HFFc6 (cell line): ENCODE measurements at places on chromosomes 6 and 20. TPM values are rescaled to one million over a fixed set of nuclear protein-coding genes. Genes with fewer than 3 reads are reported as not detected.

CALHM6 gene
- 0.77 TPM in 1 of 2 replicates, not detected in the other for total RNA-seq

PGC gene
- total RNA-seq = not detected in 3 replicates

PSORS1C2 gene
- not detected in 3 replicates for total RNA-seq

TBXT gene
- not detected in 3 replicates for total RNA-seq

CFAP61 gene
- total RNA-seq = not detected in 3 replicates

SLC17A3 gene
- total RNA-seq = not detected in 3 replicates

DNA sequence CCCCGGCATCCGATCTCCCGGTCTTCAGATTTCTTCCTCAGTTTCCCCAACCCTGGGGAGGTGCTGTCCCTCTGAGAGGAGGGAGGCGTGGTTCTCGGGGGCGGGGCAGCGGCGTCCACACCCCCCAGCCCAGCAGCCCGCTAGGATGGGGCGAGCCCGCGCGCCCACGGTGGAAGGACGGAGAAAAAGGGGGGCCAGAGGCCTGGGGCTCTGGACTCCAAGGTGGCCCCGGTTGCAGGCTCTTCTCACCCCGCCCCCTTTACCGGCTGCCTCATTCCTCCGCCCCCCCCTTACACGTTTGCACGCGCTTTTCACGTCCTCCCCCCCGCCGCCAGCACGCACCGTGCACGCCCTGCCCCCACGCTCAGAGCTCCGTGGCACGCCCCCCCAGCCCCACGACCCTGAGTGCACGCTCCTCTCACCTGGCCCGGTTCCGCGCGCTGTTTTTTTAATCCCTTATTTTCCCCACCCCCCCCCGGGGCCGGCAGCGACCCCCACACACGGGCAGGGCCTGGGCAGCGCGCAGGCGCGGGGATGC, 402 bp downstream of the ZBTB12 start:
- DNase-seq = peak; percentile 19
- peaks cover 37% of the 10 kb centered on the region for H3K4me1 ChIP-seq
- H3K4me3 ChIP-seq = peak overlapping the region; percentile 87
- no peaks in the 10 kb centered on the region for H3K36me3 ChIP-seq
- H3K27me3 ChIP-seq = peaks cover 9% of the 10 kb centered on the region
- H3K27ac ChIP-seq = peak overlapping the region; percentile 60; the same call in 1 of the 2 replicates

GRCh38 chr6:13988908-13989307, 64.2 kb downstream of the RNF182 start:
- H3K4me1 ChIP-seq = peaks cover 47% of the 10 kb centered on the region
- H3K27ac ChIP-seq = peak overlapping the region; percentile 64; the same call in 1 of the 2 replicates
- DNase-seq = no peak
- no peaks in the 10 kb centered on the region for H3K36me3 ChIP-seq
- H3K4me3 ChIP-seq = no peak overlapping the region; the same call in 1 of the 2 replicates

DNA sequence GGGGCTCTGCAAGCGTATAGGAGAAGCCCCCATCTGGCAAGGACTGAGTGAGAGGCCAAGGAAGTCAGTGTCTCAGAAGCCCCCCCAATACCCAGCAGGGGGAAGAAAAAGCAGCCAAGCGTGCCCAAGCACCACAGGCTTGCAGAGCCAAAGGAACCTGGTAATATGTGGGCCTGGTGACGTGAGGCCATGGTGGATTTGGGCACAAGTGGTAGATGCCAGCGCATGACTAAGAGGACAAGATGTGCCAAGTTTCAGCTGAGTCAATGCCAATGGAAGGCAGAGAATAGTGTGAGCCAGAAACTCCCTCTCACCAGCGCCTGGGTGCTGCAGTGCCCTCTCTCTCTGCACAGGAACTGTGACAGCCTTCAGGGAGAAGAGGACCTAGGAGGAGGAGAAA, 110.0 kb downstream of the QRSL1 start:
- H3K27ac ChIP-seq = no peak overlapping the region

DNA sequence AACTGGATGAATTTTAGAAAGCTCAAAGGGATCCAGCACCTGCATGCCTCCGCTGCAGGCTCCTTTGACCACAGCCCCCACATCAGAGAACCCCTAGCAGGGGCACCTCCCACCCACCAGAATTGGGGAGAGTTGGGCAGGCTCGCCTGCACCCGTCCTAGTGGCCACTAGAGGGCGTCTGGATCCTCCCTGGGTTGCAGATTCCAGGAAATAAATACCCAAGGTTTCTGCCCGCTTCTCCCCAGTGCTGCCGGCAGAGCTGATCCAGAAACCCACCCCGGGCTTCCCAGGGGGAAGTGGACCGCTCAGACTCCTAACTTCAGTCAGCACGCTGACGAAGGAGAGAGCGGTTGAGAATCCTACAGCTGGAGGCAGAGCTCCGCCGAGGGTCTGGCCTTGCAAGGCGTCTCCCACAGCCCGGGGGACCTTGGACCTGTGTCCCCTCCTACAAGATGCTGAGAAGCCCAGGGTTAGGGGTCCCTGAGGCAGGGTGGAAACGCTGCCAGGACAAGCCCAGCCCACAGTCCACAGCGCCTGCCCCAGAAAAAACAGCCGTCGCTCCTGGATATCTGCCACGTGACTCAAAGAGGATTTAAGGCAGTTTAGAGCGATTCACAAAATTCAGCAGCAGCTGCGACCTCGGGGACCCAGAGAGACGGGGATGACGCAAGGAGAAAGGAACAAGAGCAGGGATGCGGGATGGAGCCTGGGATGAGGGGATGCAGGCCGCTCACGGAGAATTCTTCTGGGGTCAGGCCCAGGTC, 32.6 kb upstream of the PHACTR3 start:
- no peaks in the 10 kb centered on the region for H3K36me3 ChIP-seq
- DNase-seq = peak; percentile 36
- peaks cover 6% of the 10 kb centered on the region for H3K4me1 ChIP-seq
- peaks cover 2% of the 10 kb centered on the region for H3K27me3 ChIP-seq

GRCh38 chr6:75396005-75396800, 97.4 kb downstream of the FILIP1 start:
- no peaks in the 10 kb centered on the region for H3K36me3 ChIP-seq
- no peak overlapping the region for H3K27ac ChIP-seq
- peak; percentile 30 for DNase-seq
- no peak overlapping the region for H3K4me3 ChIP-seq
- H3K4me1 ChIP-seq = peaks cover 25% of the 10 kb centered on the region

- H3K4me3 ChIP-seq = peak overlapping the region; percentile 94
- peaks cover 71% of the 10 kb centered on the region for H3K4me1 ChIP-seq
- no peak for DNase-seq
- peaks cover 46% of the 10 kb centered on the region for H3K36me3 ChIP-seq
- H3K27ac ChIP-seq = peak overlapping the region; percentile 100
These were observed 887 bp downstream of the TSPYL1 start for GRCh38 chr6:116278854-116279231.

GRCh38 chr20:14580418-14581074, 243.1 kb upstream of the FLRT3 start:
- H3K27me3 ChIP-seq = no peaks in the 10 kb centered on the region
- no peak overlapping the region for H3K4me3 ChIP-seq
- H3K4me1 ChIP-seq = no peaks in the 10 kb centered on the region
- 0 out of 2 replicates have a peak, but pooled peaks cover 3% of the 10 kb centered on the region for H3K36me3 ChIP-seq
- no peak overlapping the region for H3K27ac ChIP-seq

DNA sequence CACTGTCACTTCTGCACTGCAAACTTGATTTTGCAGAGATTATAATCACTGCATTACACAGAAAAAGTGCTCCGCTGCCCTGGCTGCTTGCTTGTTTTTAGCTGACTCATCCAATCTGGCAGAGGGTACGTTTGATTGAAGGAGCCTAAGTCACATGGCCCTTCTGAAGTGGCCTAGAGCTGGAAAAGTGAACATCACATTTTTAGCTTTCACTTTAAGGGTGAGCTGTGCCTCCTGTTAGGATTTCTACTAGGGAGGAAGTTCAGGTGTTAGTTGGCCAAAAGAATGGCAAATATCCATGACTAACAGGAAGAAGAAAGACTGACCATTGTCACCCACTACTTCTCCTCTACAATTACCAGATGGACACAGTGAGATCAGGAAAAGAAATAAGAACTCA, 889.1 kb upstream of the MAP3K7 start:
- no peak overlapping the region for H3K27ac ChIP-seq
- no peaks in the 10 kb centered on the region for H3K4me1 ChIP-seq
- no peak overlapping the region for H3K4me3 ChIP-seq

GRCh38 chr6:50362706-50363105, 313.0 kb upstream of the DEFB112 start:
- DNase-seq = no peak
- H3K27me3 ChIP-seq = no peaks in the 10 kb centered on the region
- H3K36me3 ChIP-seq = peaks cover 5% of the 10 kb centered on the region; the same call in 1 of the 2 replicates
- no peak overlapping the region for H3K4me3 ChIP-seq
- H3K4me1 ChIP-seq = no peaks in the 10 kb centered on the region
- H3K27ac ChIP-seq = no peak overlapping the region

DNA sequence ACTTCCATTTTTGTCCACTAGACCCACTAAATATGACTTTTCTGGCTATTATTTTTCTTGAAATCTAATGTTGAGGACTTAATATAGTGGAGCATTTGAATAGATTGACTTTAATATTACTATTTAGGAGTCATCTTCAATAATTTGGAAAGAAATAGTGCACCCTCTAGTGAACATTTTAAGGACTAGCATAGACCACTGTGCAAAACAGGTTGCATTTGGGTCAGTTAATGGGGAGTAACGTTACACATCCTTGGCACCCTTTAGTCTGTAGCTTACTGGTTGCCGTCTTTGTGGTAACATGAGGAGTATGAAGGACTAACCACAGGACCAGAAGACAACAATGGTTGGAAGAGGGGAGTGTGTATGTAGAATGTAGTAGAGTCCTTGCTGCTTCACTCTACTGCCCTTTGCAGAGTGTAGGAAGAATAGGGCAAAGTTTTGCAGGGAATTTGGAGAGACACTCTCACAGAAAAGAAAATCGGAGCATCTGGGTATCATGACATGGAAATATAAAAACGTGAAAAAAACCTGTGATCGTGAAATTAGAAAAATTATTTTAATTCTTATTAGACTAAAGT, 25.2 kb downstream of the RFPL4B start:
- H3K27me3 ChIP-seq = peaks cover 6% of the 10 kb centered on the region
- peaks cover 5% of the 10 kb centered on the region for H3K4me1 ChIP-seq
- DNase-seq = peak; percentile 10
- no peak overlapping the region for H3K27ac ChIP-seq
- no peak overlapping the region for H3K4me3 ChIP-seq

DNA sequence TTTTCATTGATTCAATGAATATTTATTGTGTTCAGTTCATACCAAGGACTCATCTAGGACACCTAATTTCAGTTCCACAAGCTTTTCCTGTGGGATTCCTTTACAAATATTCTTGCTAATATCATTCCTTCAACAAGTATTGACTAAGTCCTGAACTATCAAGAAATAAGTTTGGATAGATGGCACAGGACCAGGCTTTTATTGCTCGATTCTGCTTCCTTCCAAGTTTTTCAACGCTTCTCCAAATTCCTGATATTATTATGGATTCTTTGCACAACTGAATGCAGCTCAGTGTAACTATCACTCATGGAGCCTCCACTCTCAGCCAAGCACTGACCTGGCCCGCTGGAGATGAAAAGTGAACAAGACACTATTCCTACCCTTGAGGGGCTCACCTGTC, 32.7 kb upstream of the COL21A1 start:
- no peak for DNase-seq
- no peak overlapping the region for H3K4me3 ChIP-seq
- H3K27me3 ChIP-seq = peaks cover 2% of the 10 kb centered on the region
- H3K4me1 ChIP-seq = no peaks in the 10 kb centered on the region
- no peak overlapping the region for H3K27ac ChIP-seq

- H3K4me1 ChIP-seq = peaks cover 8% of the 10 kb centered on the region
- H3K4me3 ChIP-seq = peak overlapping the region; percentile 44
- H3K36me3 ChIP-seq = no peaks in the 10 kb centered on the region
- no peak for DNase-seq
- no peak overlapping the region for H3K27ac ChIP-seq
These were observed 535 bp downstream of the NKAIN2 start for GRCh38 chr6:123804014-123804786.

DNA sequence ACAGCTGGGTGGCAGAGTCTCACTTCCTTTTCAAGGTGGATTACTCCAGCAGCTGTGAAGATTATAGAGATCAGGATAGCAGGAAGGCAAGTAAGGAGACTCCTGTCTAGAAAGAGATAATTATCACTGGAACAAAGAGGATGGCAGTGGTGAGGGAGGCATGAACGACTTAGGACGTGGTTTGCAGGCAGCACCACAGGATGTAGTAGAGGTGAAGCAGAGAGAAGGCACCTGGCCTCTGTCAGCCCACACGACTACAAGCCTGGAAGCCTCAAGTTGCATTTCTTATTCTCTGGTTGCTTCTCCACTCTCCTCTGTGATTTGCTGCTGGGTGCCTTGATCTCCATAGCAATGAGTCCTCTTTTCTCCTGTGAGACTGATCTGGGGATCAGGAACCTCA, 62.7 kb downstream of the TSHZ2 start:
- no peaks in the 10 kb centered on the region for H3K4me1 ChIP-seq
- H3K27ac ChIP-seq = no peak overlapping the region
- H3K4me3 ChIP-seq = no peak overlapping the region
- H3K36me3 ChIP-seq = no peaks in the 10 kb centered on the region

GRCh38 chr20:59007665-59008511, 834 bp upstream of the CTSZ start:
- no peak for DNase-seq
- H3K27ac ChIP-seq = peak overlapping the region; percentile 53
- peaks cover 40% of the 10 kb centered on the region for H3K4me1 ChIP-seq
- H3K4me3 ChIP-seq = peak overlapping the region; percentile 60

GRCh38 chr6:100217225-100218012, 223.4 kb upstream of the MCHR2 start:
- H3K36me3 ChIP-seq = no peaks in the 10 kb centered on the region
- peaks cover 2% of the 10 kb centered on the region; the same call in 1 of the 2 replicates for H3K27me3 ChIP-seq
- H3K4me1 ChIP-seq = peaks cover 39% of the 10 kb centered on the region
- no peak overlapping the region; the same call in 1 of the 2 replicates for H3K27ac ChIP-seq
- no peak for DNase-seq

DNA sequence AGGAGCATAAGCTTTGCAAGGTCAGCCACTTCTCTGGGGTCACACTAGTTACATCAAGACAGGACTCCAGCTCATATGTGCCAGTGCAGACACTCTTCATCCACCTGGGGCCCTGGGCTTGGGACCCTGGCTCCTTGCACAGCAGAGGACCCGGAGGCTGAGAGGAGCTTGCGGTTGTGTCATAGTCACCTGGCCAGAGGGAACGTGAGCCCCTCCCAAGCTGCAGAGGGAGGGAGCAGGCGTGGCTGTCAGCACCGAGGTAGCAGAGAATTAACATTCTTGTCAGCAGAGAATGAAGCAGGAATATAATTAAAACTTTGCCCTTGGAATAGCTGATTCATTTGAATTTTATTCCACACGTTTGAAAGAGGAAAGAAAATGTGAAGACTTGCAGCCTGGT, 36.8 kb downstream of the BCAS4 start:
- no peak for DNase-seq
- peaks cover 17% of the 10 kb centered on the region for H3K36me3 ChIP-seq
- peaks cover 9% of the 10 kb centered on the region for H3K4me1 ChIP-seq

GRCh38 chr6:120348926-120349325, 985.4 kb downstream of the TBC1D32 start:
- no peaks in the 10 kb centered on the region for H3K36me3 ChIP-seq
- DNase-seq = no peak
- H3K4me1 ChIP-seq = no peaks in the 10 kb centered on the region
- no peaks in the 10 kb centered on the region for H3K27me3 ChIP-seq
- H3K27ac ChIP-seq = no peak overlapping the region
- no peak overlapping the region for H3K4me3 ChIP-seq
